ENCODE measurements at places on chromosomes 12 and 14. TPM values are rescaled to one million over a fixed set of nuclear protein-coding genes. Genes with fewer than 3 reads are reported as not detected.

Gene PFDN5
- 244 TPM for total RNA-seq

Gene TROAP
- 1.1 TPM for total RNA-seq

Gene ZNF219
- total RNA-seq: 135 TPM

Gene COX8C
- total RNA-seq: not detected

Gene GRIP1
- total RNA-seq: 9.0 TPM

Gene VRTN
- not detected for total RNA-seq

Gene CARMIL3
- total RNA-seq: 4.1 TPM

Gene SLCO1A2
- total RNA-seq: not detected

DNA sequence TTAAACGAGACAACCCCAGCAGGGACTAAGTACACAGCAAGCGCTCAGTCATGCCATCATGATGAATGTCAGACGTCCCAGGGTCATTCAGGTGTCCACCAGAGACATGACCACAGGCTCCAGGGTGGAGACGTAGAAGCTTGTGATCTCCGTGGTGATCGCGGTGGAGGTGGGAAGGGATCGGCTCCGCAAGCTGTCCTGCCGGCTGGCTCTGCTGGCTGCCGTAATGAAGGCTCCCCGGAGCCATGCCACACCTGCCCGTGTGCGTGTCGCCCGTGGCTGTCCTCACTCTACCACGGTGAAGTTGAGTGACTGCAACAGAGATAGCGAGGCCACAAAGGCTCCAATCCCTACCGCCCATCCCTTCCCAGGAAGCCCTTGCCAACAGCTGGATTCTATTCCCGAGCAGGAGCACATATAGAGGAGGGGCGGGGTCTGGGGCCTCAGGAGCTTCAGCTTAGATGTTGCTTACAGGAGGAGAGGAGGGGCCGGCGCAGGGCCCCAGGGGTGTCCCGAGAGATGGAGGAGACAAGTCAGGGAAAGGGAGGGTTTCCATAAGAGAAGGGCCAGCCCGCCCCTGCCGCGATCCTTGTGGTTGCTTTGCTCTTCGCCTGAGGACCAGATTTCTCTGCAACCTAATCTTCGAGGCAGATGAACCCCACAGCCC is 332.6 kb upstream of the SFSWAP start:
- no peak for DNase-seq

DNA sequence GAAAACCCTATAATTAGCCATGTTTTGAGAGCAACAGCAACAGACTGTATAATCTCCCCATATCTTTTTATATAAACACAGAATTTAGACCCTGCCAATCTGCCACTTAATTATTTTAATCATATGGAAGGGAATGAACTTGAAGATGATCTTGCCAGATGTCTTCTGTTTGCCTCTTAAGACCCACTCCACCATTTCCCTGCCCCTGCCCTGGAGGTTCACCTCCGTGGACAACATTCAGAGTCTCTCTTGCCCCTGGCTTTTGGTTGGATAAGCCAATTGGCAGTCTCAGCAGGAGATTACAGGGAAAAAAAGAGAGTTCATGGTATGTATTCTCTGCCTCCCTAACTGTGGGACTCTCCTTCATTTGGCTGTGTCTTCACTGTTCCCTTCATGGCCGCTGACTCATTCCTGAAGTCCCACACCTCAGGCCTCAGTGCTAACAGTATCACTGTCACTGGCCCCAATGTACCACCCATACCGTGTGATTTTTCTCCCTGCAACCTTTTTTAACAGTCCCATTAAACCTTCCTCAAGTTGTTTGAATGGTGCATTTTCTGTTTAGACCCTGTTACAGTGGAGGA is 184.8 kb downstream of the PIK3C2G start:
- DNase-seq: no peak

DNA sequence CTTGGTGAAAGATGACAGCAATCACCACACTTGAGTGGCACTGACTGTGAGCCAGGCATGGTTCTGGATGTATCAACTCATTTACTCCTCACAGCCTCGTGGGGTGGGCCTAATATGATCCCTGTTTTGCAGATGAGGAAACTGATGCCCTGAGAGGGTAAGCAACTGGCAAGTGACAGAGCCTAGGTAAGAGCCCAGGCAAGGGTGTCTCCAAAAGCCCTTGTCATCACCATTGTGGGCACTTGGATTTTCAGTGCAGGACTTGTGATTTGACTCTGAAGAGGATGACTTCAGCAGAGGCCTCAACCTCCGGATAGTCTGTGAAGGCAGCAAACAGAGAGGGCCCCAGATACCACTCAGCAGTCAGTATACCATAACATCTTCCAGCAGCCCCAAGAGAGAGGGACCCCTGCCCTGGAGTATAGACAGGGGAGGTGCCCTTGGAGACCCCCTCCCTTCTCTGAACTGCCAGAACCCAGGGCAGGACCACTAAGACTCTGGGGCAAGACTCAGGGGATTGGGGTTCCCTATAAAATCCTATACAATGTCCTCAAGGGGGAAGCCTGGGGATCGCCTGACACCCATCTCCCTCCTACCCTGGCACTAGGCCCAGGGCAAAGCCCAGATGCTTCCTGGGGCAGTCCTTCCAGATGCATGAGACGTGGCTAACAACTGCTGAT is 7.1 kb upstream of the KRT5 start:
- DNase-seq: no peak

- no peak for DNase-seq
Observed at GRCh38 chr12:66066929-66067523, 63.5 kb downstream of the LLPH start.

- no peak for DNase-seq
Observed at GRCh38 chr12:12510141-12510540, 52.5 kb downstream of the DUSP16 start.

DNA sequence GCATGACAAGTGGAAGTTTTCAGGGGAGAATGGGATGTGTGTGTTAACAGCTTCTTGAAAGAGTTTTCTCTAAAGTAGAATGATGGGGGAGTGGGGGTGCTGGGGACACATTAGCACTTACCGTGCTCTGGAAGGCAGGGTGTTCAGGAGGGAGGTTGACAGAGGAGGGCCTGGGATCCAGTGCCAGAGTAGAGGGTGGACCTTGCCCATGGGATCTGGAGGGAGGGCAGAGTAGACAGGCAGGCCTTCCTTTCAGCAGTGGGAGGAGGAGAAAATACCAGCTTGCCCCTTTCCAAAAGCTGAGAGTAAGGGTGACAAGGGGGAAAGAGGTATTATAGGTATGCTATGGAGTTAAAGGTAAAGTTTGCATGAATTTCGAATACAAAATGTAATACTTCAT is 40.1 kb downstream of the TRAF3 start:
- no peak for DNase-seq

GRCh38 chr14:72892879-72893635 is 844 bp downstream of the DPF3 start:
- peak; percentile 33 for DNase-seq

- no peak for DNase-seq
Observed at GRCh38 chr12:124524231-124524925, 43.0 kb downstream of the NCOR2 start.

GRCh38 chr12:116406529-116406928 is 129.0 kb upstream of the MED13L start:
- DNase-seq: peak; percentile 69

GRCh38 chr14:25929881-25930615 is 667.8 kb downstream of the NOVA1 start:
- no peak for DNase-seq

- DNase-seq: no peak
Observed at GRCh38 chr12:53836119-53836655, 84.4 kb upstream of the CISTR start.

- DNase-seq: no peak
Observed at GRCh38 chr14:63269561-63270225, 49.0 kb downstream of the GPHB5 start.

GRCh38 chr12:46547421-46548354 is 175.1 kb upstream of the SLC38A2 start:
- no peak for DNase-seq

GRCh38 chr12:26374934-26375680 is 179.7 kb downstream of the SSPN start:
- no peak for DNase-seq

GRCh38 chr12:33587784-33588712 is 148.4 kb upstream of the SYT10 start:
- DNase-seq: no peak

- peak; percentile 15 for DNase-seq
Observed at GRCh38 chr14:25658988-25659387, 609.0 kb upstream of the STXBP6 start.

Data from transverse colon (tissue), 4 donors.